Occipital lobe (tissue), 3 donors: ENCODE measurements at places on chromosomes 13 and 19. TPM values are rescaled to one million over a fixed set of nuclear protein-coding genes. Genes with fewer than 3 reads are reported as not detected.

- no peak for DNase-seq
Observed at GRCh38 chr19:53907690-53908089, 1.4 kb upstream of the CACNG7 start.

GRCh38 chr13:39273953-39274738 lies 235.9 kb downstream of the NHLRC3 start:
- no peak for DNase-seq

GRCh38 chr13:39938596-39938995 lies 283.1 kb downstream of the COG6 start:
- no peak for DNase-seq

DNA sequence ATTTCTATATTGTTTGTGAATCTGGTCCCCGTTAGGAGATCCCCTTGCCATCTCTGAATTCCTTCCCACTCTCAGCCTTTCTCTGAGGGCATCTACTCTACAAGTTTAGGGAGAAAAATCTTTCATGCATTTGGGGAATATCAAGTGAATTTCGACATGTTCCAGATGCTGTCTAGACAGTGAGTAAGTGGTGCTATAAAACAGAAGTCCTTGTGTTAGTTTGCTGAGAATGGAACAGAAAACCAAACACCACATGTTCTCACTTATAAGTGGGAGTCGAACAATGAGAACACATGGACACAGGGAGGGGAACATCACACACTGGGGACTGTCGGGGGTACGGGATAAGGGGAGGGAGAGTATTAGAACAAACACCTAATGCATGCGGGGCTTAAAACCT lies 5.1 kb downstream of the OR7A10 start:
- no peak for DNase-seq

GRCh38 chr19:48186541-48186991 lies 16.1 kb downstream of the ZSWIM9 start:
- DNase-seq: no peak

- no peak for DNase-seq
Observed at GRCh38 chr13:25059958-25060357, 36.0 kb upstream of the PABPC3 start.

- DNase-seq: no peak
Observed at GRCh38 chr19:50223439-50223716, 20.0 kb downstream of the MYH14 start.

GRCh38 chr13:113956571-113956970 lies 17.3 kb downstream of the C13orf46 start:
- no peak for DNase-seq

DNA sequence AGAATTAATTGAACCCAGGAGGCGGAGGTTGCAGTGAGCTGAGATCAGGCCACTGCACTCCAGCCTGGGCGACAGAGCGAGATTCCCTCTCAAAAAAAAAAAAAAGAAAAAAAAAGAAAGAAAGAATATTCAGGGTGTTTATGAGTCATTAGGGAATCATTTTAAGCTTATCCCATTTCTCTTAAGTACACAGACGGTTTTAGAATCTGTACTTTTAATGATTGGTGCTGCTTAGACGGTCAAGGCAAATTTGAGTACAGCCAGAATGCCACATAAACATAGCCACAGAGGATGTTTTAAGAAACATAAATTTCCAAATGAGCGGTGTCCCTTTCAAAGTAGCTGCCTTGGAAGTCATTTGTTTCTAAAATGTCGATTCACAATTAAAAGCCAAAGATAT lies 2.6 kb downstream of the SPRYD7 start:
- DNase-seq: no peak

CGB3 gene
- not detected for total RNA-seq

SHISA7 gene
- 4.2 TPM for total RNA-seq

PIBF1 gene
- total RNA-seq: 31.5 TPM
